ENCODE measurements at places on chromosomes 1 and 21.

- no peak for DNase-seq
Measured at GRCh38 chr21:36478941-36479340, 981 bp downstream of the CLDN14 start.

DNA sequence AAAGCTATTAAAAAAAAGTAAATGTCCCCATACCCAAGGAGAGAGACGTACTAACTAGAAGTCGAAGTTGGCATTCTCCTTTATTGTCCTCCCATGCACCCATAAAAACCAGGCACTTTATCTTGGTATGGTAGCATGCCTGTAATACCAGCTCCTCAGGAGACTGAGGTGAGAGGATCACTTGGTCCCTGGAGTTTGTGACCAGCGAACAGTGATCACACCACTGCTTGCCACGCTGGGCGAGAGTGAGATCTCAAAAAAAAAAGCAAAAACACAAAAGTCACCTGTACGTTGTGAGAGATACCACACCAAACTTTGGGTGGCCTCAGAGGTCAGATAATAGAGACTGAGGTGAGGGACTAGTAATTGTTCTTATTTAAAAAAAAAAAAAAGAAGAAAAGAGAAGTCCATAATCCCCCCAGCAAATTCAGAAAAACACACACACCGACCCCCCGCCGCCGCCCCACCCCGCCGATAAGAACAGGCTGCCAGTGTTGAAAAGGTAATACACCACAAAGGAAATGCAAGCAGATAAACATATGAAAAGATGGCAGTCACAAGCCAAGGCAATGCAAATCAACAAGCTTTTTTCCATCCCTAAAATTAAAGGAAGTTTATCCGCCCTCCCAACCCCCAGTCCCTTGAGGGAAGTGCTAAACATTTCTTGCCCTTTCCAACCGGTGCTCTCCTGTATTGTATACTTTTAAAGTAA is 3.6 kb downstream of the L1TD1 start:
- DNase-seq, result no peak

- no peak for DNase-seq
Measured at GRCh38 chr1:9150582-9151327, 21.9 kb upstream of the GPR157 start.

GRCh38 chr1:236081546-236082227 is 16.8 kb upstream of the NID1 start:
- DNase-seq, result no peak
